Stimulated activated CD8-positive, alpha-beta memory T cell treated with anti-CD3 and anti-CD28 coated beads, Interleukin-2, amount 100 ng/mL, for 1 hour (primary cell): ENCODE measurements at places on chromosomes 7 and 10.

- no peak for DNase-seq
Measured at GRCh38 chr10:7890781-7891180, 72.5 kb downstream of the TAF3 start.

GRCh38 chr7:112453505-112454171, 3.4 kb downstream of the IFRD1 start:
- DNase-seq = no peak

DNA sequence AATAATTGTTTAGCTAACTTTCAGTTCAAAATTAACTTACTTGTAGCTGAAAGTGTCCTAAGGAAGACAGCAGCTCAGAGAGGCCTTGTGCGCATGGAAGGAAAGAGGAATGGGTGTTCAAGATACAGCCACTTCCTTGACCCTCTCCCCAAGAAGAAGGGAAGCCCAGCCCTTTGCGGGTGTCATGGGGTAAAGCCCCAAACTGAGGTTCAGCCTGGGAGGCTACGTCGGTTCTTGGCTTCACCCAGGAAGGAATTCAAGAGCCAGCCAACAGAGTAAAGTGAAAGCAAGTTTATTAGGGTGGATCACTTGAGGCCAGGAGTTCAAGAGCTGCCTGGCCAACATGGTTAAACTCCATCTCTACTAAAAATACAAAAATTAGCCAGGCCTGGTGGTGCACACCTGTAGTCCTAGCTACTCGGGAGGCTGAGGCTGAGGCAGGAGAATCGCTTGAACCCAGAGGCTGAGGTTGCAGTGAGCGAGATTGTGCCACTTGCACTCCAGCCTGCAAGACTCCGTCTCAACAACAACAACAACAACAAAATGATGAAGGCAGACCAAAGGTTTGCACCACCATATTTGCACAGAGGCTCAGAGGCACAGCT, 15.9 kb downstream of the GPRIN2 start:
- no peak for DNase-seq

DNA sequence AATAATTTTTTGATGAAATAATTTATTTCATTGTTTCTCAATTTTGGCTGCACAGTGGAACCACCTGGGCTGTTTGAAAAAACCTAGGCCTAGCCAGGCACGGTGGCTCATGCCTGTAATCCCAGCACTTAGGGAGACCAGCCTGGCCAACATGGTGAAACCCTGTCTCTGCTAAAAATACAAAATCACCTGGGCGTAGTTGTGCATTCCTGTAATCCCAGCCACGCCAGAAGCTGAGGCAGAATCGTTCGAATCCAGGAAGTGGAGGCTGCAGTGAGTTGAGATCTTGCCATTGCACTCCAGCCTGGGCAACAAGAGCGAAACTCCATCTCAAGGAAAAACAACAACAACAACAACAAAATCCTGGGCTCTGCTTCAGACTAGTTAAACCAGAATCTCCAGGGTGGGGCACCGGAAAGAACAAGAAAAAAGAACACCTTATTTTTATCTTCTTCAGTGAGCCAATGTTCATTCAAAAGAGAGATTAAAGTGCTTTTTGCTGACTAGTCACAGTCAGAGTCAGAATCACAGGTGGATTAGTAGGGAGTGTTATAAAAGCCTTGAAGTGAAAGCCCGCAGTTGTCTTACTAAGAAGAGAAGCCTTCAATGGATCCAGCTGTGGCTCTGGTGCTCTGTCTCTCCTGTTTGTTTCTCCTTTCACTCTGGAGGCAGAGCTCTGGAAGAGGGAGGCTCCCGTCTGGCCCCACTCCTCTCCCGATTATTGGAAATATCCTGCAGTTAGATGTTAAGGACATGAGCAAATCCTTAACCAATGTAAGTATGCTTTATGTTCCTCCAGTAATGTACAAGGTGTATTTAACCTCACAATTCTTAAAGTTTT, at the start of gene CYP2C18:
TSS of gene CYP2C18 (plus strand) at position 516 of the 841 bp plus-strand sequence. CDS start at position 607, 91 bp downstream.
- DNase-seq = no peak

DNA sequence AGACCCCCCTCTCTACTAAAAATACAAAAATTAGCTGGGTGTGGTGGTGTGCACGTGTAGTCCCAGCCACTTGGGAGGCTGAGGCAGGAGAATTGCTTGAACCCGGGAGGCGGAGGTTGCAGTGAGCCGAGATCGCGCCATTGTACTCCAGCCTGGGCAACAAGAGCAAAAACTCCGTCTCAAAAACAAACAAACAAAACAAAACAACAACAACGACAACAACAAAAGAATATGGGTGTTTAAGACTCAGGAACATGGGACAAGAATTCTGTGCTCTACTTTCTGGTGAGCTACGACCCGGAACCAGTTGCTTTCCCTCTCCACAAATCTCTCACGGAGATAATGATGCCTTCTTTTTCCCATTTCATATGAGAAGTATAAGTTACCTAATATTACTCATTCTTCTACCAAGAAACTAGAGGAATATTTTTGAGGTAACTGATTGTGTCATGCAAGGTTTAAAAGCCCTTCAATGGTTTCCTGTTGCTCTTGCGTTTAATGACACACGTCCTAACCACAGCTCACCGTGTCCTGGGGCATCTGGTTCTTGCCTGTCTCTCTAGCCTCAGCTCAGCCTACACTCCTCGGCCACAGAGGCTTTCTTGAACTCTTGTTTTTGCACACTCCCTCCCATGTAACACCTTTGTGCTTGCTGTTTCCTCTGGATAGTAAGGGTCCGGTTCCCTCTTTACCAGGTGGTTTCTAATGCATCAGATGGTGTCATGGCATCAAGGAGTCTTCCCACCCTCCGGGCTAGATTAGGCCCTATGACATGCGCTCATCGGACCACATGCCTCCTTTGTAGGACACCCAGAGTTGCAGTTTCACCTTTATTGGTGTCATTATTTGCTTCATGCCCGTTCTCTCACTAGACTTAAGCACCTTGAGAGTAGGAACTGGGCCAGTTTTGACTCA, 67.5 kb downstream of the PFKFB3 start:
- peak; percentile 40 for DNase-seq

- no peak for DNase-seq
Measured at GRCh38 chr7:153388611-153389010, 629.1 kb downstream of the ACTR3B start.

DNA sequence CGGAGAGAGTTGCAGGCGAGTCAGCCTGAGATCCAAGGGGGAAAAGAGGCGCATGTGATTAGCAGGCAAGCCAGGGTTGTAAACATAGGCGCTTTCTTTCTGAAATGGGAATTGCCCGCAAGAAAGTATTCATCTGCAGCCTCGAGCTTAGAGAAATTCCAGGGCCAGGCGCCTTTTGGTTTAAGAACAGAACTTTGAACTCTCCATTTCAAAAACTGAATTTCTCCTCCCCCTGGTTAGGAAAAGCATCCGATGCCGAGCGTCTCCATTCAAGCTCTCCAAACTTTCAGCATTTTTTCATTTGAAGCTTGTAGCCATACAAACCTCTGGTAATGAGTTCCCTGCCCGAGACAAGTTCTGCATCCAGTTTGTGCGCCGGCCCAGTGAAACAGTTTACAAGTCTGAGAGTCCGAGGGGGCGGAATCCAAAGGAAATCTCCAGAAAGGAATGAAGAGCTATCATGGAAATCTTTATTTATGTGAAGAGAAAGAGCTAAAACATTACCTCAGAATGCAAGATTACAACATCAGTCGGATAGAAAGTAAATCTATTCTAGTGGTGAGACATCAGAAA, 69.9 kb downstream of the FAM204A start:
- no peak for DNase-seq

DNA sequence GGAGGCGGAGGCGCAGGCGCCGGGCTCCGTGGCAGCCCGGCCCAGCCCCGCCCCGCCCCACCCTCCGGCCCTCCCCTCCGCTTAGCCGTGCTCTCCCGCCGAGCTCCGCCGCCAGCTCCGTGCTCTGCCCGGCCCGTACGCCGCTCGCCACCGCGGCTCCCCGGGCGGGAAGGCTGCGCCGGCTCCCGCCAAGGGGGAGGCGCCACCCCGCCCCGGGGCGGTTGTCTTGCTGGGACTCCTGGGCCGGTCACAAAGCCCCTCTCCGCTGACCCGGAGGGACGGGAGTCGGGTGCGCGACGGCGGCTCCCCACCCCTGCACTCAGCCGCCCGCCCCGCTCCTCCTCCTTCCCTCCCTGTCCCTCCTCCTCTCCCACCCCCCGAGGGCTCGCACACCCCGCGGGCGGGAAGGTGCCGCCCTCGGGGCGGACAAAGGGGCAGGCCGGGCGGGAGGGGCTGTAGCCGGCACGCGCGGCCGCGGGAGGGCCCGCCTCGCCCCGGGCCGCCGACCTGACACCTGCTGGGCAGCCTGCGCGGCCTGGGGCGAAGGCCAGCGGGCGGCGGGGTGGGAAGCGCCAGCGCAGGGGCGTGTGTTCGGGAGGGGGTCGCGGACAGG, 11.5 kb upstream of the SP8 start:
- DNase-seq = no peak

DNA sequence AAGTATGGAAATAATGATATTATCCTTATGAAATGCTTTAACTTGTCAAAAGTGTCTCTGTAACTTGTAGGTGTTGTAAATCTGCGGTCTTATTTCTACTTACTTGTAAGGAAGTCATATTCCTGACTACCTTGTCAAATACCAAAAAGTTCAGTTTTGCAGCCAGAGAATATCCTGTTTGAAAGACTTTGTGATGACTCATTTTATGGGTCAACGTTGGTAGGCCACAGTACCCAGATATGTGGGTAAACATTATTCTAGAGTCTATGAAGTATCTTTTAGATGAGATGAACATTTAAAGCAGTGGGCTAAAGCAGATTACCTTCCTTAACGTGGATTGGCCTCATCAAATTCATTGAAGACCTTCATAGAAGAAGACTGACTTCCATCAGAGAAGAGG, 195.3 kb downstream of the PPP1R9A start:
- no peak for DNase-seq

DNA sequence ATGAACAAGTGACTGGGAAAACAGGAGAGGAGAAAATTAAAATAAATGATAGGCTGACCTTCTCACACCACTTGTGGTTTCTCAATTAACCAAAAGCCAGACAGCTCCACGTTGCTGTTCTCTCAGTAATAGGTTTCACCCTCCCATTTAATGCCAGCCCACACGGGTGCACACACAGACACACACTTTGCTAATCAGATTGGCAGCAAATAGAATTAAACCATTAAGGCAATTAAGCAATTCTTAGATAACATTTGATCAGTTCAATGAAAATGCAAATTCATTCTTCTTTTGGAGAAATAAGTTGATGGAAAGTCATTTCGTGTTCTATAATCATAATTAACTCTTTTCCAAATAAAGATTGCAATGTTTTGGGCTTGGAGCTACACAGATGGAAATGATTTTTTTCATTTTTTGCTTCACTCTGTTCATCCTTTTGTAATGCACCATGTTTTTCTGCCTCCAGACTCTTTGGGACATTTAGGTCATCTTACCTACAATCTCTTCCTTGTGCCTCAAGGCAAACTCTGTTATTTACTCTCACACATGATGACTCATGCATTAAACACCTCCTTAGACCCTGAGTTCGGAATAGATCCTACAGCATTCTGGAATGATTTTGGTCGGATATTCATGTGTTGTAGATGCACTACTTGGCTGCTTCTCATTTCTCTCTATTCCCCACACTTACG, 700.7 kb downstream of the AUTS2 start:
- no peak for DNase-seq

DNA sequence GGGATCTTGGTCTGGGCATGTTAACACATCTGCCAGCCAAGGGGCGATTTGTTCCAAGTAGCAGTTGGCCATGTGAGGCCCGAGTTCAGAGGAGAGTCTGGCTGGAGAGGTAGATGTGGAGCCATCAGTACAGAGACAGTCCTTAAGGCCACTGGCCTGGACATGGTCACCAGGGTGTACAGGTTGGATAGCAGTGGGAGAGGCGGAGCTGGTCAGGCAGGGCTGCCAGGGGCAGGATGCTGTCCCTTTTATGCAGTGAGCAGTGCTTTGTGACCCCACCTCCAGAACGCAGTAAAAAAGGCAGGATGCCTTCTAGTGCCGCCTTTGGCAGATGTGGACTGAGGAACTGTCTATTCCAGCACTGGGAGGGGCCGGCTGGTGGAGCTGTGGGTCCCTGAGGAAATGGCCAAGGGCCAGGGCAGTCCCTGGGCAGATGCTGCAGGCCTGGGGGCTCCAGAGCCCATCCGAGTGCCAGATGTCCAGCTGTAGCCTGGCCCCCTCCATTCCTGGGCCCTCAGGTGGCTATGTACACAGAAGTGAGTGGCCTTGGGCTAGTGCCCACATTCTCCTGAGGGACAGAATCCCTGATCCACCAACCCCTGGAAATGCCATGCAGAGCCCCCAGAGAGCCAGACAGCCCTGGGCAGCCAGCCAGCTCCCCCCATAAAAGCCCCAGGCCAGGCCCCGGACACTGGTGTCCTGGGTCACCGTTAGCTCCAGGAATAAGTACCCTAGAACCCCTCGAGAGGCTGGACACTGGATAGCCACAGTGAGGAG, 17.2 kb upstream of the MYL7 start:
- DNase-seq = no peak

DNA sequence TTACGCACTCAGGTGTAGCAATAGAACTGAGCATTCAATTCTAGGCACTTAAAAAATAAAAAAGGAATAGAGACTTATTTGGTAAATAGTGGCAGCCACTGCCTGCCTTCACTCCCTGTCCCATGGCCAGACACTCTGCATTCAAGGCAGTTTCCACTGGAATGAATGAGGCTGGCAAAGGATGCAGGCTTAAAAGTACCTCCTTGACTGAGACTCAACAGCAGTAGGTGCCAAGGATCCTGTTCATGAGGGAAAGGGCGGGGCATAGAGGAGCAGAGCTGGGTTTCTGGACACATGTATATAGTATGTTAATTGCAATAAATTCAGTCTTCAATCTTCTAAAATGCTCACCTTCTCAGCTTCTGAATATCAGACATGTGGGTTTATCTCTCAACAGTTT, 242.6 kb downstream of the PHF14 start:
- DNase-seq = no peak

DNA sequence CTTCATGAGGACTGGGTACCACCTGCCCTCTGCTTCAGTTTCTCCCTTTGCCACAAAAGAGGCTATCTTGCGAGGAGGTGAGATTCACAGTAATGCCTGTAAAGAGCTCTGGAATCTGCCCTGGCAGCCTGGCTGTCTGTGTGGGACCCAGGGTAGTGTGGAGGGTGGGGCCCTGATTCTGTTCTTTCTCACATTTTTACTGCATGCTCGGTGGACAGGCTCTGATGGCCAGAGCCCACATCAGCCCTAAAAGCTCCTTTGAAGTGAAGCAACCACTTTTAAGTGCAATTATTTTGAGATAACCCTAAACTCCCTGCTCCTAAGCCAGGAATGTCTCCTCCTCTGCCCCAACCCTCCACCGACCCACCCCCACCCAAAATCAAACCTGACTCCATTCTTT, 92.1 kb upstream of the PODXL start:
- no peak for DNase-seq

- no peak for DNase-seq
Measured at GRCh38 chr10:48929413-48929990, 10.1 kb downstream of the LRRC18 start.
